CD4-positive, alpha-beta memory T cell (primary cell): ENCODE measurements at places on chromosomes 3 and 15. TPM values are rescaled to one million over a fixed set of nuclear protein-coding genes. Genes with fewer than 3 reads are reported as not detected.

Gene INSYN1
- total RNA-seq: not detected

DNA sequence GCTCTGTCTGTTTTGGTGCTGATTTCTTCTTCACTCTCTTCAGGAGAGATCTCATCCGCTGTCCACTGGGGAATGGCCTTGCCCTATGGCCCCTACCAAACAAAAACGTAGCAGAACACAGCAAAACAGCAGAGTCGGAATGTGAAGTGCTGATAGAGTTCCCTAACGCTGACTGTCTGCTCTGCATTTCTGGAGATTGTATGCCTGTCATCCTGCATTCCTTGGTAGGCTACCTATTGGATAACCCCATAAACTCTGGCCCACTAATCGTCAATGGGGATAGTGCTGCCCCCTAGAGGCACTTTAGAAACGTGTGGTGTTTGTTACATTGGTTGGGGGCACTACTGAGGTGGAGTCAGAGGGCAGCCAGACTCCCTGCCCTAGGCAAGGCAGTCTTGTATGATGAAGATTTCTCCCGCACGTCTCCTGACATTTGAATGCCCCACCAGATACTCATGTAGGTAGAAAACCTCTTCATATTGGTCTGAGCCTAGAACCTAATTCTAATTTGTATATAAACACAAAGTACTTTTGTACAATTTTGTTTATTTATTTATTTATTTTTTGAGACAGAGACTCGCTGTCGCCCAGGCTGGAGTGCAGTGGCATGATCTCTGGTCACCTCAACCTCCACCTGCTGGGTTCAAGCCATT, 15.6 kb upstream of the MAGEF1 start:
- H3K36me3 ChIP-seq: no peaks in the 10 kb centered on the region
- no peaks in the 10 kb centered on the region for H3K27me3 ChIP-seq
- peak; percentile 39 for DNase-seq
- no peak overlapping the region for H3K4me3 ChIP-seq
- no peak overlapping the region for H3K27ac ChIP-seq

GRCh38 chr3:8627201-8627940, 17.2 kb downstream of the SSUH2 start:
- H3K27ac ChIP-seq: no peak overlapping the region
- no peaks in the 10 kb centered on the region for H3K27me3 ChIP-seq
- peaks cover 5% of the 10 kb centered on the region for H3K4me1 ChIP-seq

DNA sequence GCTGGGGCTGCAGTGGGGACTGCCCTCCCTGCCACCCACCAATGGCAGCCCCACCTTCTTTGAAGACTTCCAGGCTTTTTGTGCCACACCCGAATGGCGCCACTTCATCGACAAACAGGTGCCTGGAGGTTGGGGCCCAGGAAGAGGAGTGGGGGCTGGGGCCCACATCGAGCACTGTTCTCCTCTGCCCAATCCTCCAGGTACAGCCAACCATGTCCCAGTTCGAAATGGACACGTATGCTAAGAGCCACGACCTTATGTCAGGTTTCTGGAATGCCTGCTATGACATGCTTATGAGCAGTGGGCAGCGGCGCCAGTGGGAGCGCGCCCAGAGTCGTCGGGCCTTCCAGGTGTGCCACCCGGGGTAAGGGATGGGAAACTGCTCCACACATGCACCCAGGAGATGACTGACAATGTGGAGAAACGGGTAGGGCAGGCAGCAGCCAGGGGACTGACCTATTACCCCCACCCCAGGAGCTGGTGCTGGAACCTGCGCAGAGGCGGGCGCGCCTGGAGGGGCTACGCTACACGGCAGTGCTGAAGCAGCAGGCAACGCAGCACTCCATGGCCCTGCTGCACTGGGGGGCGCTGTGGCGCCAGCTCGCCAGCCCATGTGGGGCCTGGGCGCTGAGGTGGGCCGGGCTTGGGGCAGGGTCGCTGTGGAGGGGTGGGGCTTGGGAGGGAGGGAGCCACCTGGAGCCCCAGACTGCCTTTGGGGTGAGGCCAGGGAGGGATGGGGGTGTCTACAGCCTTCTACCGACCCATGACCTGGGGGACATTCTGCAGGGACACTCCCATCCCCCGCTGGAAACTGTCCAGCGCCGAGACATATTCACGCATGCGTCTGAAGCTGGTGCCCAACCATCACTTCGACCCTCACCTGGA, 22.9 kb downstream of the NBEAL2 start:
- DNase-seq: no peak
- H3K27me3 ChIP-seq: no peaks in the 10 kb centered on the region
- no peak overlapping the region for H3K4me3 ChIP-seq

DNA sequence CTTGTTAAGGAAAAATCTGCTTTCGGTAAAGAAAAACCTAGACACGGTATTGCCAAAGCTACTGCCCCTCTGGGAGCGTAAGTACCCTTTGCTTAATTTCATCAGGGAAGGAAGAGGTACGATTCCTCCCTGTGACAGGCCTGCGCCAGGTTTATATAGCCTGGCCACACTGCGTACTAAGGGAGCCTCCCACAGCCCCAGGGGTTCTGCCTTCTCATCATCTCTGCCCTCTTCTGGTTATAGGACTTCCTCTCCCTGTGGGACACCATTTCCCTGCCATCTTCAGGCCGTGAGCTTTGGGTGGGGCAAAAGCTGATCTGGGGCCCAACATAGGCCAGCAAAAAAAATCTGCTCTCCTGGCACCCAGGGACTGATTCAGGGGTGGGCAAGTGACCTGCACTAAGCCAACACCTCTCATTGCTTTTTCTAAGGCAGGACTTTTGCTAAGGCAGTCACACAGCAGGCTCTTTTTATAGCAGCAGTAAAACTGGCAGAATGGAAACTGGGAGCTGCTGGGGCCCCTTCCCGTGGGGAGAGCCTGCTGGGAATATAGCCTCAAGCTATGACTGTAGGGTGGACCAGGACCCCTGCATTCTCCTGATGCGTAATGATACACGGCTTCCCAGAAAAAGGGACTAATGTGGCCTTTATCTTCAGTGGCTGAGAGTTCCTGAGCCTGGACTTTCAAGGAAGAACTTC, 76.2 kb downstream of the PRICKLE2 start:
- H3K4me3 ChIP-seq: no peak overlapping the region
- no peaks in the 10 kb centered on the region for H3K36me3 ChIP-seq
- no peaks in the 10 kb centered on the region for H3K27me3 ChIP-seq

GRCh38 chr3:50623840-50624474, 7.0 kb downstream of the MAPKAPK3 start:
- no peak overlapping the region for H3K4me3 ChIP-seq
- peaks cover 99% of the 10 kb centered on the region for H3K4me1 ChIP-seq
- H3K36me3 ChIP-seq: peaks cover 4% of the 10 kb centered on the region

DNA sequence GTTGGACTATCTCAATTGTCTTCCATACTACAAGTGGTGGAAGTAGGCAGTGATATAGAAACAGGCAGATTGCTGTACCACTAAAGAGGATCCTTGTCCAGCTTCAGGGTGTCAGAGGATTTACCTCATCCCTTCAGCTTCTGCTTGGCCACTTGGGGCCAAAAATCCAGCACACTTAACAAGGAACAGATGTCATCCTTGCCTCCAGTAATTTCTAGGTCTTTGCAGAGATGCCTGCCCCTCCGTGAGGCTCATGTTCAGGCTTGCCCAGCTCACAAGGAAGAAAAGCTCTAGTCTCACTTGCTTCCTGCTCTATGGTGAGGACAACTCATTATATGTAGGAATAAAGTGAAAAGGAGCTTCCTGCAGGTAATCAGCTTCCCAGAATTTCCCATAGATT, 510.3 kb downstream of the EPHA3 start:
- H3K27me3 ChIP-seq: no peaks in the 10 kb centered on the region
- no peak for DNase-seq
- no peak overlapping the region for H3K4me3 ChIP-seq
- no peaks in the 10 kb centered on the region for H3K36me3 ChIP-seq
- H3K27ac ChIP-seq: no peak overlapping the region

Gene CTXND1
- total RNA-seq: not detected

DNA sequence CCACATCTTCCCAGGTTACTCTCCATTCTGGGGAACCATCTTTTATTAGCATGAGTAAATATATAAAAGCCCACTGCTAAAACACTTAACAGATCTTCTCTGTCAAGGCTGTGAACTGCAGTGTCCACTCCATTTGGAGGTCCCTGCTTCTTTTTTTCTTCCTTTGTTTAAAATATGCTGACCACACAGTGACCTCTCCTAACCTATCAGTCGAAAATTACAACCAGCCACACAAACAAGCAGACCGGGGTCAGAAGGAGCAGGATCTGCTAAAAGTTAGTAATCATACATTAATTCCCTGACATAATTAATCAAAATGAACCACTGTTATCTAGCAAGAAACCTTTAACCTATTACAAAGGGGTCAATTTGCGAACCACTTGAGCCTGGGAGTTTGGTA, 427.9 kb upstream of the NR2F2 start:
- no peaks in the 10 kb centered on the region for H3K4me1 ChIP-seq
- no peaks in the 10 kb centered on the region for H3K27me3 ChIP-seq
- DNase-seq: no peak

- no peak for DNase-seq
- no peaks in the 10 kb centered on the region for H3K27me3 ChIP-seq
- no peak overlapping the region for H3K4me3 ChIP-seq
- no peaks in the 10 kb centered on the region for H3K4me1 ChIP-seq
- no peaks in the 10 kb centered on the region for H3K36me3 ChIP-seq
Measured at GRCh38 chr3:115321400-115321805, 174.3 kb upstream of the ZBTB20 start.

Gene USP19
- 91.7 TPM for total RNA-seq

DNA sequence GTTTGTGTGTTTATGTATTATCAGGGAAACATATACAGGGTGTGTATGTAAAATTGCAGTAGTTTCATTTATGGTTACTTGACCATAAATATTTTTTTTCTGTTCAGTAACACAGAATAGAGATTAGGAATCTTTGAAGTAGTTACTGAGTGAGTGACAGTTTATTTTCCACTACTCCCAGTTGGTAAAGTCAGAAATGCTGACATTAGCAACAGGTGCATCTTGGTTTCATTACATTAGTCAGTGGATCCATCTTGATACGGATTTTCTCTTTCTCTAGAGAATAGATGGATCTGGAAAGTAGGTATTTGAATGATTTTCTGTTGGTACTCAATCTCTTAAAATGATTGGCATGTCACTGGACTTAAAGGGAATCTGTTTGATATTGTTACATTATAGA, 6.0 kb downstream of the UBE2E2 start:
- H3K27me3 ChIP-seq: peaks cover 4% of the 10 kb centered on the region
- DNase-seq: no peak
- no peaks in the 10 kb centered on the region for H3K4me1 ChIP-seq
- no peak overlapping the region for H3K4me3 ChIP-seq
- H3K27ac ChIP-seq: no peak overlapping the region

GRCh38 chr15:87365186-87365585, 891.4 kb downstream of the NTRK3 start:
- no peaks in the 10 kb centered on the region for H3K27me3 ChIP-seq
- no peak overlapping the region for H3K4me3 ChIP-seq
- H3K36me3 ChIP-seq: no peaks in the 10 kb centered on the region
- DNase-seq: no peak
- H3K4me1 ChIP-seq: no peaks in the 10 kb centered on the region
- H3K27ac ChIP-seq: no peak overlapping the region

DNA sequence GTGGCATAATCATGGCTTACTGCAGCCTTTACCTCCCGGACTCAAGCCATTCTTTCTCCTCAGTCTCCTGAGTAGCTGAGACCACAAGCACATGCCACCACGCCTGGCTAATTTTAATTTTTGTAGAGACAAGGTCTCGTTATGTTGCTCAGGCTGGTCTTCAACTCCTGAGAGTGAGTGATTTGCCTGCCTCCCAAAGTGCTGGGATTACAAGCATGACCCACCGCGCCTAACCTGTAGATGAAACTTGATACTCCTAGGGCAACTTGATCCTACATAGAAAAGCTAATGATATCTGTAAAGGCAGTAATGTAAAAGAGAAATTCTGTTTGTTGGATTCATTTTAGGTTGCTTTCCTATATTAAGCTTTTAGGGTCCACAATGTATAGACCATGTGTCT, 391.9 kb upstream of the THRB start:
- no peak for DNase-seq
- no peak overlapping the region for H3K4me3 ChIP-seq
- H3K4me1 ChIP-seq: no peaks in the 10 kb centered on the region
- H3K36me3 ChIP-seq: no peaks in the 10 kb centered on the region
- no peak overlapping the region for H3K27ac ChIP-seq
- H3K27me3 ChIP-seq: no peaks in the 10 kb centered on the region

Gene SKOR1
- total RNA-seq: 0.30 TPM

DNA sequence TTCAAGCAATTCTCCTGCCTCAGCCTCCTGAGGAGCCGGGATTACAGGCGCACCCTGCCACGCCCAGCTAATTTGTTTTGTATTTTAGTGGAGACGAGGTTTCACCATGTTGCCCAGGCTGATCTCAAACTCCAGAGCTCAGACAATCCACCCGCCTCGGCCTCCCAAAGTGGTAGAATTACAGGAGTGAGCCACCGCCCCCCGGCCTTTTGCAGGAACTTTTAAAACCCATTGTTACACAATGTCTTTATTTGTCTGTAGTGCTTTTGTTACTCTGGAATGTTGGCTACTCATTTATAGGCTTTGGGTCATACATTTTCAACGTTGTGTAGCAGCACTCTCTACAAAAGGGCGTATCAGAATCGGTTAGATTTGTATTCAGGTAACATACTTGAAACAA, 499.1 kb downstream of the ROBO2 start:
- no peak for DNase-seq
- H3K36me3 ChIP-seq: no peaks in the 10 kb centered on the region
- H3K27me3 ChIP-seq: no peaks in the 10 kb centered on the region
- no peak overlapping the region for H3K27ac ChIP-seq
- H3K4me3 ChIP-seq: no peak overlapping the region
- H3K4me1 ChIP-seq: no peaks in the 10 kb centered on the region

DNA sequence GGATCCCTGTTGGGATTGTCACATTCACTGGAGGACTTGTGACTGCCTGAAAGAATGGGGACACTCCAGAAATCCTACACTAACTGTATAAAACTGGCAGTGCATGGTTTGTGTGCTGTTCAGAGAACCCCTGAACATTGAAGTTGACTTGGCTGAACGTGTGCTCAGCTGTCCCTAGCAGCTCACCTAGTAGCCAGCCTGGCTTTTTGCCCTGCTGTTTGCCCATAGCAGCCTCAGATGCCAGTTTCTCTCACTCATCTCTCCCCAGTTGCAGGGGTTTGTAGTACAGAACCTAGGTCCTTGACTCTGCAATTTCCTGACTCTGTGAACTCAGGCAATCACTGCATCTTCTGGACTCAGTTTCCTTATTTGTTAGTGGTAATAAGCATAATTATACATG, 63.0 kb downstream of the KCNAB1 start:
- H3K27me3 ChIP-seq: no peaks in the 10 kb centered on the region
- no peak overlapping the region for H3K27ac ChIP-seq
- H3K36me3 ChIP-seq: no peaks in the 10 kb centered on the region
- H3K4me1 ChIP-seq: no peaks in the 10 kb centered on the region

GRCh38 chr3:116579840-116580239, 129.7 kb upstream of the TUSC7 start:
- H3K36me3 ChIP-seq: no peaks in the 10 kb centered on the region
- no peaks in the 10 kb centered on the region for H3K4me1 ChIP-seq
- DNase-seq: no peak
- H3K4me3 ChIP-seq: no peak overlapping the region
